ENCODE measurements at places on chromosomes 16 and 17. TPM values are rescaled to one million over a fixed set of nuclear protein-coding genes. Genes with fewer than 3 reads are reported as not detected.

Gene POLR2A
- total RNA-seq: 36.4 TPM

- no peak for DNase-seq
These were observed 61.6 kb downstream of the TNRC6C start for GRCh38 chr17:78019976-78020716.

- DNase-seq: peak; percentile 89
These were observed 7.1 kb upstream of the TEX19 start for GRCh38 chr17:82351713-82352488.

DNA sequence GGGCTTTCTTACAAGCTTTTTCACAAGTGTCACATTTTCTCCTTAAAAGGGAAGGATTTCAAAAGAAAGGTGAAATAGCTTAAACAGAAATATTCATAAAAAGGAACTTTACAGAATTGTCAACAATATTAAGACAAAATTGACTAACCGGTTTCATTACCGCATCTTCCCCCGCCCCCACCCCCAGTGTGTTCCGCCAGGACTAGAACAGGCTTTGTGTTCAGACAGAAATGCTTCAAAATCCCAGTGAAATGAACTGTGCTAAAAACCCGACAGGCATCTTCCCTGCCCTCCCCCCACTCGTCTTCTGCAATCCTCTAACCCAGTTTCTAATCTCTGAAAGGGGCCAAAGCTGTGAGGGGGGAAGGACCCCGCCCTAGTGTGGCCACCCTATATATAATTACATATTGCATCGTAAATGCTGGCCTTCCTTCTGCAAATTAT lies 990 bp upstream of the ROGDI start:
- no peak for DNase-seq

DNA sequence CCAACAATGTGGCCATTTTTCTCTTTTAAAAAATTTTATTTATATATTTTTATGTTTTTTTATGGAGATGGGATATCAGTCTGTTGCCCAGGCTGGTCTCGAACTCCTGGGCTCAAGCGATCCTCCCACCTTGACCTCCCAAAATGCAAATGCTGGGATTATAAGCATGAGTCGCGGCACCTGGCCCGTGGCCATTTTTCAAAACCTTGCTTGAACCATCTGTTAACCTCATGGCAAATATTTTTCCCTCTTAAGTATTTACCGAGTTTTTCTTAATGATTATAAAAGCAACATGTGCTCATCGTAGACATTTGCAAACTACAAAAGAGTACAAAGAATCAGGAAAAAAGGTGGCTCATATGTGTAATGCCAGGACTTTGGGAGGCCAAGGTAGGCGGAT lies 127.6 kb downstream of the ABCC6 start:
- DNase-seq: no peak

- DNase-seq: no peak
These were observed 11.6 kb upstream of the STRADA start for GRCh38 chr17:63753215-63753614.

GRCh38 chr16:81732699-81733098 lies 46.4 kb upstream of the PLCG2 start:
- DNase-seq: no peak

Gene KCNG4
- total RNA-seq: not detected

DNA sequence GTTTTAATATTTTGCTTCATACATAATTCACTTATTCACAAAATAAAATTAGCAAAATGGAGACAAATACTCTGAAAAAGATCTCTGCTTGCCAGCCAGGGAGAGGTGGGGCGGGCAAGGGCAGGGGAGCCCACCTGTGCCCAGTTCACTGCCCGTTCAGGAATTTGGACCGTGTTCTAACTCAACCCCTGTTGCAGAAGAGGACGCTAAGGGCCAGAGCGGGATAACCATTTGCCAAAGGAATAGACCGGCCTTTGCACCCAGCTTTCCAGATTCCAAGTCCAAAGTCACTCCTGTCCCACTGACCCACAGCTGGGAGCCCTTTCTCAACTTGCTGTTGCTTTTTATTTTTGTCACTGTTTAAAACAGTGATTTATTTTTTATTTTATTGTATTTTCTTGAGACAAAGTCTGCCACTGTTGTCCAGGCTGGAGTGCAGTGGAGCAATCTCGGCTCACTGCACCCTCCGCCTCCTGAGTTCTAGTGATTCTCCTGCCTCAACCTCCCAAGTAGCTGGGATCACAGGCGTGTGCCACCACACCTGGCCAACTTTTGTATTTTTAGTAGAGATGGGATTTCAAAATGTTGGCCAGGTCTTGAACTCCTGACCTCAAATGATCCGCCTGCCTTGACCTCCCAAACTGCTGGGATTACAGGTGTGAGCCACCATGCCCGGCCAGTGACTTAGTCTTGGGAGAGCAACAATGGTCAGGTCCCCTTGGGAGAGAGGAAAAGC lies 2.7 kb upstream of the PIEZO1 start:
- no peak for DNase-seq

Gene TNP2
- total RNA-seq: not detected

Gene C17orf78
- total RNA-seq: not detected
